ENCODE measurements at places on chromosomes 12 and 14.
A peak's percentile ranks its signal among the peaks of the same experiment; 100 is the strongest.

DNA sequence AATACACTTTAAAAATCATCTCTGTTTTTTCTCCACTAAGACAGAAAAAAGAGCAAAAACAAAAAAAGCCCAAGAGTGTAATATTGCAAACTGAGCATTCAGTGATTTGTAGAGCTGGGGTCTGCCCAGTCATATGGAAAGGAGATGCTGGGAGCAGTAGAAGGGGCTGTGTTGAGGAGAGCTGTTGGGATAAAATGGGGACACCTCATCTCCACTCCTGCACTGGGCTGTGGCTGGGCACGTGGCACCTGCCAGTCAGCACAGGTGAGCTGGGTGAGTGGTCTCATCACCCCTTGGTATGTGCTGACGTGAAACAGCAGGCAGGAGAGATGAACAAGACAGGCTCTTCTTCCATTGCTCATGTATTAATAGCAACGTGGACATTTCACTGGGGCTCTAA lies 217.4 kb downstream of the C12orf42 start:
- DNase-seq: no peak

DNA sequence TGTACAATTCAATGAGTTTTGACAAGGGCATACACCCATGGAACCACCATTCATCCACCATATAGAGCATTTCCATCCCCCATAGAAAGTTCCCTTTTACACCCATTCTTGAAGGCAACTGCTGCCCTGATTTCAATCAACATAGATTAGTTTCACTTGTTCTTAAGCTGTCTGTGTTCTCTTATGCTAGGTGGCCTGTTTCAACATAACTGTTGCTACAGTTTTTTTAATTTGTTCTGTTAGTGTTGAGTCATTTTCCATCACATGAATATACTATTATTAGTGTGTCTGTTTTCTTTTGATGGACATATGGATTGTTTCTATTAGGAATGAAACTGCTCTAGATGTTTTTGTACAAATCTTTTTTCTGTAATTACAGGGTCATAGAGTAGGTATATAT lies 123.4 kb downstream of the PTPRQ start:
- no peak for DNase-seq

DNA sequence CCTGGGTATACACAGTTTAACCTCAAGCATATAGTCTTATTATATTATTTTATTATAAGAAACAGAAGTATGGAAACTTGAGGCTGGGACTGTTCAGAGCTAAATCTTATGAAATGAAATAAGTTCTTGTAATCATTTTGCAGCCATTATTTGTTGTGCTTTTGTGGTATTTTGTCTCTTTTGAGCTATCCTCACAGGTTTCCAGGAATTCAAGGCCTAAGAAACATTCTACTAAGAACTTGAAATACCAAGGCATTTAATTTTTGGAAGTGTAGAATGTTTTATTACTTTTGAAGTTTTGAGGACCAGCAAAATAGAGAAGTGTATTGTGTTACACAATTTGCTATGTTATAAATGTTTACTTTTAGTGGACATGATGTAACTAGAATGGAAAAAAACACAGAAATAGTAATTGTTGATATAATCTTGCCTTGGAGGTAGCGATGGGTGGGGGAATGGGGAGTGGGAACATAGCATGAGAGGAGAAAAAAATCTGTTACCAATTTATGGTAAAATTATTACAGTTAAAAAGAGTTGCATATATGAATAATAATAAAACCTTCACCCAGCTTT lies 81.7 kb downstream of the CRADD start:
- DNase-seq: no peak

DNA sequence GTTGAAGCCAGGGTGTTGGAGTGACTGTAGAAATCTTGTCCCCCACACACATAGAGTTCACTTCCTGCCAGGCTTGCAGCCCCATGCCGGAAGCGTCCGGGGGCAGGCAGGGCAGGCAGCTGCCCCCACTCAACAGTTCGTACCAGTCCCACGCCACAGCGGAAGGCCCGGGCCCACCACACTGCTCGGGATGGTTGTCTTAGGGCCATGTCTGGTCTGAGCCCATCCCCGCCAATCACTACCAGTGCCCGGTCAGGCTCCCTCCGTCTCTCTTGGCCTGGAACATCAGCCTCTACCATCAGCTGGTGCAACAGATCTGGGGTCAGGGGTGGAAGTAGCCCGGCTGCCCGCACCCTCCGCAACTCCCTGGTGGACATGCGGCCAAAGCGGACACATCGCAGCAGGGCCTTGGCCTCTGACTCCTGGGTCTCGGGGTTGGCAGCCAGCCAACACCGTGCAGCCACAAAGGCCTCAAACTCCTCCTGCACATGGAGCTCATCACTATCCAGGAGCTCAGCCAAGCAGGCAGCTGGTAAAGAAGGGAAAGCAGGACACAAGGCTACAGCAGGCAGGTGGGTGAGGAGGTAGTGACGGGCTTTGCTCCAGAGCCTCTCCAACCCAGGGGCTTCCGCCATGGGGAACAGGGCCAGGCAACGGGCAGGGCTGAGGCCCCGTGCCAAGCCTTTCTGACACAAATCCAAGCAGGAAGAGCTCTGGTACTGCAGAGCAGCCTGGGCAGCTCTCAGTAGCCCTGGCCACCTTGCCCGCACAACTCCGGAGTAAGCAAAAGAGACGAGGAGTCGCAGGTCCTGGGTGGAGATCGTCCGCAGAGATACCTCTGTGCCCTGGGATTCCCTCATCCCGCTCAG lies 5.9 kb downstream of the KLHL33 start:
- no peak for DNase-seq

GRCh38 chr12:131264635-131265034 lies 310.9 kb downstream of the ADGRD1 start:
- DNase-seq: no peak

GRCh38 chr14:24274101-24274543 lies 2.7 kb upstream of the RABGGTA start:
- peak; percentile 19 for DNase-seq

DNA sequence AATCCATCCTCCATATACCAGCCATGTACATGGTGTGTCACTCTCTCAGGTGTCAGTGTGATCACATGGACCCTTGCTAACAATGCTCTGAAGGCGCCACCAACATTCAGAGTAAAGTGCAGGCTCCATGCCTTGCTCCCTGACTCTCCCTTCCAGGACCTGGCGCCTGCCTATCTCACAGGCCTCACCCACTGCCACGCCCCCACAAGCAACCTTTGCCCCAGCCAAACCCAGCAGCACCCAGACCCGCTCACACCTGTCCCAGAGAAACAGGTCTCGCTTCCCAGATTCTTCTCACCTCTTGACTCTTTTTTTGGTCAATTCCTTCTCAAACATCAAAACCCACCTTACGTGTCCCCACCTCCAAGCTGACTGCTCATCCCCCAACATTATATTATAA lies 52.3 kb downstream of the KCNK10 start:
- no peak for DNase-seq

DNA sequence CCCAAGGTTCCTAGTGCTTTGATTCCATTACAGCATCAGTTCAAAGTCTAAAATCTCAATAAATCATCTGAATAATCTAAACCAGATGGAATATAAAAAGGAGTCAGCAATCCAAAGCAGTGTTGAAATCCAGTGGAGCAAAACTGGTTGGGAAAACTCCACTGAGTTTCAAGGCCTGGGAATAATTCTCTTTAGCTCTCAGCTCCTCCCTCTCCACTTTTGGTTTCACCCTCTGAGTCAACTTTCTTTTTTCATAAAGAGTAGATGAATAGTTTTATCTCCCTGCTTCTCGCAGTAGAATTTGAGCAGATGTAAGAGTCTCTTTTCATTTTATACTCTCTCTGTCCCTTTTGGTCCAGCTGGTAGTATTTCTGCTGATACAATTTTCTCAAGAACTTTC lies 338.6 kb downstream of the APAF1 start:
- no peak for DNase-seq

Measured in effector CD4-positive, alpha-beta T cell (primary cell).